ENCODE measurements at places on chromosomes 3 and 15. TPM values are rescaled to one million over a fixed set of nuclear protein-coding genes. Genes with fewer than 3 reads are reported as not detected.

GRCh38 chr3:59658866-59659265 is 609.0 kb upstream of the CFAP20DC start:
- DNase-seq = no peak

GRCh38 chr3:156461889-156462288 is 93.0 kb downstream of the SSR3 start:
- no peak for DNase-seq

DNA sequence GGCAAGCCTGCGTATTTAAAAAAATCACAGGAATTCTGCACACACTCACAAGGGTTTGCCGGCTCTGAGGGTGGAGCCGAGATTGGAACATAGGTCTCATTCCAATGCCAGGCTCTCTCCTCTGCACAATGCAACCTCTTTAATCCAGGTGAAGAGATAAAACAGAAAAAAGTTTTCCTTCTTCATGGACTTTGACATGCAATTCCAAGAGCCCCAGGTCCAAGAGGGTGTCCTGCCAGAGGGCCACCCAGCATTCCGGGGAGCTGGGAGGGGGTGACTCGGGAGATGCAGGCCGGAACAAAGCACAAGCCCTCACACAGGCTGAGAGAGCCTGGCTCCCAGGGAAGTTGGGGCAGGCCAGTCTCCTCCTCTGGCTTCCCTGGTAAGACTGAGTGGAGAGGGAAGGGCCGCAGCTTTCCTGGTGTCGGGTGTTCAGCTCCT is 6.7 kb upstream of the SLC12A8 start:
- peak; percentile 31 for DNase-seq

DNA sequence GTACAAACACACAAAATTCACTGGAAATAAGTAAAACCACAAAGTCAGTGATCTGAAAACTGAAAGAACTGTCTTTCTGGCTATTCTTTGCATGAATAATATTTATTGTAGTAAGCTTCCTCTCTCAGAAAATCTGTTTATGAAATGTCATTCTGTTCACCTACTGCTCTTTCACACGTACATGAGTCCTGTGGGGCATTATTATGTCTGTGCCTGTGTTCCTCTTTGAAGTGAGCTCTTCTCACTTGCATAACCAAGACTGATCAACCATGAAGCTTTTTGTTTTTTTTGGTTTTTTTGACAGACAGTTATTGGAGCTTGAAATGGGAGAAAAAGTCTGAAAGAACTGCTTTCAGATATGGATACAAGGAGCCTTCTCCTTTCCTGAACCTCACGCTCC is 195.8 kb downstream of the PLCH1 start:
- no peak for DNase-seq

DNA sequence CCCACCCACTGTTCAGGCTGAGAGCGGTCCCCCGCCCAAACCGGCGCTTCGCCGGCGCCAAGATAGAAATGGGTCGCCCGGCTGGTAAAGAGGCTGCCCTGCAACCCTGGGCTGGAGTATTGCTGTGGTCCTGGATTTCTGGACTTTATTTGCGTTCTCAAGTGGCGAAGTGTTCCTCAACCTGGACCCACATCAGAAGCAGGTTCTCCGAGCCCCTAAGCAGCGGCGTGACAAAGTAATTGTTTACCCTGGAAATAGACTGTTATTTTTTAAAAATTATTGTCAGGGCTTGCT is 481 bp upstream of the DYNC1LI1 start:
- no peak for DNase-seq

- no peak for DNase-seq
These were observed 73.4 kb downstream of the SMAD6 start for GRCh38 chr15:66775127-66776105.

- no peak for DNase-seq
These were observed 12.7 kb upstream of the CFAP100 start for GRCh38 chr3:126381966-126382365.

- DNase-seq = no peak
These were observed 226.0 kb upstream of the NDN start for GRCh38 chr15:23913081-23913480.

GRCh38 chr3:95302044-95302443 is 1239.2 kb downstream of the NSUN3 start:
- no peak for DNase-seq

DNA sequence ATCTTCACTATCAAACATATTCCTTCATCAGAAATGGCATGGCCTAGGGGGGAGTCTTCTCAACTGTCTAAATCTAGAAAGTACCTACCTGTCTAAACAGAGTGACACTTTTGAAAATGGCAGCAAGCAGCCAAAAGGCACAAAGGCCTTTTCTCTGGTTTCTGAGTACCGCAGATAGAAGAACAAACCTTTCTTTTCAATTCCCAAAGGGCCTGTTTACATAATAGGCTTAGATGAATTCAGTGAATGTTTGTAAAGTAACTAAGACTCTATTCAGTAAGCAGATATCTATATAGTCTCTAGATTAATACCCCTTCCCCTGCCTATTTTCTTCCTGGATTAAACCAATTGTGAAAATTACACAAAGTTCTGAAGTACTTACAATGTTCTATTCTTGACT is 7.1 kb downstream of the MYEF2 start:
- DNase-seq = no peak

- no peak for DNase-seq
These were observed 12.9 kb downstream of the SLCO3A1 start for GRCh38 chr15:91866371-91866905.

GRCh38 chr3:143637133-143637532 is 211.1 kb downstream of the SLC9A9 start:
- no peak for DNase-seq

- no peak for DNase-seq
These were observed 18.8 kb downstream of the ZBBX start for GRCh38 chr3:167361306-167361705.

DNA sequence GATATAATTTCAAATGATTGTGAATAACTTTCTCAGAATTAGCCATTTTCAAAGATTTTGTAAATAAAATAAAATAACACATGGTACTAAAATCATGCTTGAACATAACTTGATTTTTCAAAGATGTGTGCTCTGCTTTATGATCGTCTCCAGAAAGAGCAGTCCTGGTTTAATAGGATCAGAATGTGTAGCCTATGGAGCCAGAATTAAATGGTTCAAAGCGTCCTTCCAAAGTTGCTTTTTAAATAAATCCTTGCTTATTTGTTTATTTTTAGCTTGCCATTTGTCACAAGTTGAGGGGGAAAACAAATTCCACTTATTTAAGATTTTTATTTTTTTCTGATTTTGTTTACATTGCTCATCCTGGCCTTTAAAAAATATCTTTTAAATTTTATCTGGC is 123.7 kb upstream of the SPRED1 start:
- DNase-seq = no peak

- no peak for DNase-seq
These were observed 48.8 kb downstream of the GLB1 start for GRCh38 chr3:33047842-33048834.

GRCh38 chr3:86996261-86996955 is 5.5 kb upstream of the VGLL3 start:
- no peak for DNase-seq

GRCh38 chr15:27855137-27855536 is 244.0 kb downstream of the OCA2 start:
- no peak for DNase-seq

Gene LMOD3
- total RNA-seq = not detected

Gene EFCAB12
- 0.24 TPM for total RNA-seq

Gene PPP1R14D
- total RNA-seq = not detected

Gene HIGD2B
- total RNA-seq = not detected

Gene SLC27A2
- 9.4 TPM for total RNA-seq

Gene MYNN
- total RNA-seq = 19.4 TPM

Gene NLGN1
- 9.6 TPM for total RNA-seq

Gene MUSTN1
- total RNA-seq = not detected

Gene FBXO45
- total RNA-seq = 25.3 TPM

Gene SENP7
- total RNA-seq = 11.0 TPM

Gene THSD4
- total RNA-seq = 7.2 TPM

Gene CNTN4
- total RNA-seq = 1.1 TPM
